Thoracic aorta endothelial cell (primary cell): ENCODE measurements at places on chromosomes 3 and 15. TPM values are rescaled to one million over a fixed set of nuclear protein-coding genes. Genes with fewer than 3 reads are reported as not detected.

The PLD1 gene
- total RNA-seq = 134 and 173 TPM in 2 replicates

The WNT5A gene
- total RNA-seq = 0.07 and 0.27 TPM in 2 replicates

The ZNF662 gene
- 1.1 and 2.4 TPM in 2 replicates for total RNA-seq

The TMC3 gene
- not detected in 2 replicates for total RNA-seq

The DOCK3 gene
- total RNA-seq = 0.13 and 0.14 TPM in 2 replicates

The EXD1 gene
- not detected in 2 replicates for total RNA-seq

The SLC2A2 gene
- total RNA-seq = not detected in 2 replicates

The GHRL gene
- not detected in 2 replicates for total RNA-seq

The DNASE1L3 gene
- 0.65 TPM in 1 of 2 replicates, not detected in the other for total RNA-seq

The ATP13A5 gene
- not detected in 2 replicates for total RNA-seq

The ATP11B gene
- total RNA-seq = 78.9 and 106 TPM in 2 replicates

The ALG1L2 gene
- 0.27 TPM in 1 of 2 replicates, not detected in the other for total RNA-seq

The GOLGA8M gene
- 0.27 TPM in 1 of 2 replicates, not detected in the other for total RNA-seq

The RASA2 gene
- 51.1 and 51.8 TPM in 2 replicates for total RNA-seq
